ENCODE measurements at places on chromosomes 5 and 9.

DNA sequence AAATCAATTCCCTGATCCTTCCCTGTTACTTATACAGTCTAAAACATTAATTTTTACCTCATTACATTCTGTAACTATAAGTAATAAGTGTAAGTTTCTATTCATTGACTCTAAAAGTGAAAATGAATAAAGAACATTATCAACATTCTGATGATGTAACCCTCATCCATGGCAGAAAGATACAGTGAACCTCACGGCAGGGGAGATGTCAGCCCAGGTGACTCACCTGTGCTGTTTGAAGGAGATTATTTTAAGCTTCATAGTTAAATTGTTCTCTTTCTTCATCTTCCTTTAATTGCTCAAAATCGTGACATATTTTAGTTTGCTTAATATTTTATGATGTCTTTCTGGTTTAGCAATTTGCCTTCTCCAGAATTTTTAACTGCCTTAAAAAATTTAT, 268.1 kb downstream of the FSTL4 start:
- no peak for DNase-seq

DNA sequence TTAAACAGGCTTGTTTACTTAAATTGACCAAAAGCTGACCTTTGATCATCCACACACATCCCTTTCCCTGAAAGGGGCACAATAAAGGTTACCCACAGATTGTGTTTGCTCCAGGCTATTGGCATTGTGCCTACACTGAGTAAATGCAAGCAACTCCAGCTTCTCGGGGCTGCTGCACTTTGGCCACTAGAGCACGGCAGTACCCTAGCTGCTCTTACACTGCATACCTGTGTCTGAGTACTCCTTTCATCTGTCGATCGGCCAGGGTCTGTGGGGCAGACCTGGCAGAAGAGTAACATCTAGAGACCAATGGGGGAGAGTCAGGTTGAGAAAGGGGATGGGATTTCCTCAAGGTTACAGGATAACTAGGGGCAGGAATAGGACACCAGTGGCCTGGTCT, 281.9 kb upstream of the NMUR2 start:
- no peak for DNase-seq

DNA sequence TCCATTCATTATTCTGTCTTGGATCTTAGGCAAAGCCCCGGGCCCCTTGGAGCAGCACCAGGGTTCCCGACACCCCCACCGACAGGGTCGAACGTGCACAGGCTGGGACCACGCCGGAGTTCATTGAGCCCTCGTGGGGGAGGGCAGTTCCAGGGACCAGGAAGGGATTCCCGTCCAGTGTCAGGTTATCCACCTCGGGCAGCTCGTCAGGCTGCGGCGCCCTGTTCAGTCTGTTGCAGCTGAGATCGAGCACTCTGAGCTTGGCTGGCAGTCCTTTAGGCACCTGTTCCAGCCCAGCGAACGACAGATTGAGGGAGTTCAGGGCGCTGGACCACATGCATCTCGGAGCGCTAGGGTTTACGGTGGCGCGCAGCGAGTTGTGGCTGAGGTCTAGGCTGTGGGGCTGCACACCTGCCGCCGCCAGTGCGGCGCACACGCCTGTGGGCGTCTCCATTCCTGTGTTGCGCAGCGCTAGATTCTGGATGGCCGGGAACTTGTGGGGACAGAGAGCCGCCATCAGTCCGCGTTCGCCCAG, 1.1 kb downstream of the CD14 start:
- DNase-seq: no peak

DNA sequence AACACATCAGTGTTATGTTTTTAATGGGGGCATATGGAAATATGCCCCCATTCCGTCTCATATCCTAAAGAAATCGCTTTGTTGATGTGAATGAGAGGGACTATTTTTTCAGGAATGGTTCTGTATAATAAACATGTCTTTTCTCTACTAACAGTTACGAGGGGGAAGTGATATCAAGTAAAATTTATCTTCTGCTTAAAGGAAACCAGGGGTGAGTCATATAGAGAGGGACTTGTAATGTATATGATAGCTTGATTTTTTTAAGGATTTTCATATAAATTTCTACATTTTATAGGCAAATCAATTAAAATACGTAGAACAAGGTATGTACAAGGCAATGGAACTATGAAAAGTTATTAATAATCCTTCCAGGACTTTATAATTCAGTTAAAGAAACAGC, 207.1 kb downstream of the SEMA5A start:
- DNase-seq: no peak

DNA sequence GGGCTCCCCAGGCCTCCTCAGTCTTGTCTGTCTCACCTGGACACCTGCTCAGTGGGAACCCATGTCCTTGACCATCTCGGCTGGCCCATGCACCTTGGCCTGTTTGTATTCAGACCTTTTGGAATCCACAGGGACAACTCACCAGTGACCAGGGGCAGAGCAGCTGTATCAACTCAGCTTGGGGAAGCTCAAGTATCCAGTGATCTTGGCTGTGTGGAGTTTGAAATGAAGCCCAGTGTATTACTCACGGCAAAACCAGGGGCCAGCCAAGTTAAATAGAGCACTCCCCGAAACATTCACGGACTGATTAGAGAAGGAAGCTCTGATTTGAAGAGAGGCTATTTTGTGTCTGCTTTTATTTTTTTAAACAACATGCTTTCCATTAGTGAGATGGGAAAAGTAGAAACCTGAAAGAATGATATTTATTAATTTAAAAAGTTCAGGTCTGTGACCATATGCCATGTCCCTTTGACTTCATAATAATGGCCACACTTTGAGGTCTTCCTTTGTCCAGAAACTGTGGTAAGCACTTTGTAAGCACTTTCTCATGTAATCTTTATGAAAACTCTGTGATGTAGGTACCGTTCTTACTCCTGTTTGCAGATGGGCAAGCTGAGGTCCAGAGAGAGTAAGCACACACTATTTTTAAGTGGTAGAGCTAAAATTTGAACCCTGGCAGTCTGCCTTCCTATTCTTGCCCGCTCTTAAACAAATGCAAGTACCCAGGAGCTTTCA, 656.5 kb downstream of the BNC2 start:
- no peak for DNase-seq

GRCh38 chr5:126769703-126770102, 7.2 kb upstream of the LMNB1 start:
- no peak for DNase-seq

DNA sequence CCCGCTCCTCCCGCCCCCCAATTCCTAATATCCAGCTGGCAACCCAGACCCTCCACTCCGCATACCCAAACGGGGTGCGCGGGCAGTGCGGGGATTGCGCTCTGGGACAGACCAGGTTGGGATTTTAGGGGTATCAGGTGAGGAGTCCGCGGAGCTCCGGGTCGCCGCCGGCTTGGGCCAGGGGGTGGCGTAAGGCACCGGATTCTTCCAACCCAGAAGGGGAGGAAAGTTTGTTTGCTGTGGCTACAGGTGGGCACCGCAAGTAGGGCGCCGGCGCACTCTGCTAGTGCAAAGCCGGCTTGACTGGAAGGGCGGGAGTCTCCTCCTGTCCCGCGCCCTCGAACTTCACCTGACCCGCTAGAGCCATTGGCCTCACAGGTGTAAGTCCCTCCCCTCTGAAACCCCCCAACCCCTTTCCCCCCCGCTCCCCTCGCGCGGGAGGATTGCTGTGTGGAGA, 709 bp downstream of the IQGAP2 start:
- DNase-seq: peak; percentile 30

GRCh38 chr9:136204145-136204805, 653 bp downstream of the LHX3 start:
- no peak for DNase-seq

- no peak for DNase-seq
Observed at GRCh38 chr9:94903961-94904421, 177.5 kb downstream of the AOPEP start.

- DNase-seq: no peak
Observed at GRCh38 chr9:89477384-89477783, 20.5 kb downstream of the SEMA4D start.

DNA sequence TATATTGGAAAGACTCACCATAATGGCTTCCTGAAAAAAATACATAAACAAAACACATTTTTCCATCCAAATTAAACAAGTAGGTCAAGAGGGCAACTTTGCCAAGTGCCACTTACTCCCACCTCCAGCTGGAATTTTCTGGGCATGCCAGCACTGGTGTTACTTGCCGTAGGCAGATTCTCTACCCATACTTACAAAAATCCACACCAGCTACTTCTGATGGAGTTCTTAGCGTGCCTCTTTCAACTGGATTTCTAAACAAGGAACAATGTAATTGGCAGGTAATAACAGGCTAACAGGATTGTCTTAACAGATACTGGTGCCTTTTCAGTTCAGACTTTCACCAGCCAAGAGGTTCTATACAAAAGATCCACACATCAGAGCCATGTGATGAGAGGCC, 301.4 kb downstream of the MLLT3 start:
- no peak for DNase-seq

GRCh38 chr9:121059998-121060636, 10.0 kb upstream of the C5 start:
- DNase-seq: no peak

- no peak for DNase-seq
Observed at GRCh38 chr5:40210694-40211093, 469.0 kb upstream of the PTGER4 start.

- DNase-seq: no peak
Observed at GRCh38 chr9:131815970-131816873, 76.3 kb upstream of the RAPGEF1 start.

- DNase-seq: no peak
Observed at GRCh38 chr5:139808481-139809330, 13.1 kb downstream of the PSD2 start.

GRCh38 chr9:92977279-92977678, 30.0 kb downstream of the FGD3 start:
- DNase-seq: no peak

DNA sequence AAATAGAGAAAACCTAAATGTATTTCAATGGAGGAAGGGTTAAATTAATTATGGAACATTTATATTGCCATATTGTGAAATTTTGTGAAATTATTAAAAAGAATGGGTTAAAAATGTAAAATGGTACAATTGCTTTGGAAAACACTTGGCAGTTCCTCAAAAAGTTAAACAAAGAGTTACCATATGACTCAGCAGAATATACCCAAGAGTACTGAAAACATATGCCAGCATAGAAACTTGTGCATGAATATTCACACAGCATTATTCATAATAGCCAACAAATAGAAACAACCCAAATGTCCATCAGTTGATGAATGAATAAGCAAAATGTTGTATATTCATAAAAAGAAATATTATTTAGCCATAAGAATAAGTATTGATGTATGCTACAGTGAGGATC, 181.0 kb upstream of the MAST4 start:
- no peak for DNase-seq

DNA sequence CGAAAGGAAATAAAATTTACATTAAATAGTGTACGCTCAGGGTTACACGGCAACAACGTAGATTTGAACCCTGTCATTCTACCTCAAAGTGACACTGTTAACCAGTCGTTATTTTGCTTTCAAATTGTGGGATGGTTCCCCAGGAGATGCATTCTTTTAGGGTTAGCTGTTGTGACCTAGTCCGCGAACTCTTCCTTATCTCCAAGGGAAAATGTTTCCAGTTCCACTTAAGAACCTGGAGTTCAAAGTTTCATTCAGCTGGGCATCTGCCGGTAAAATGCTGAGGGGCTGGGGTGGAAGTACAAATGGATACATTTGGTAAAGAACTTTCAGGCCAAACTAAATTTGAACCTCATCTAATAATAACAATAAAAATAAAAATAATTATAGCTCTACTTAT, 264.6 kb downstream of the NR3C1 start:
- no peak for DNase-seq

DNA sequence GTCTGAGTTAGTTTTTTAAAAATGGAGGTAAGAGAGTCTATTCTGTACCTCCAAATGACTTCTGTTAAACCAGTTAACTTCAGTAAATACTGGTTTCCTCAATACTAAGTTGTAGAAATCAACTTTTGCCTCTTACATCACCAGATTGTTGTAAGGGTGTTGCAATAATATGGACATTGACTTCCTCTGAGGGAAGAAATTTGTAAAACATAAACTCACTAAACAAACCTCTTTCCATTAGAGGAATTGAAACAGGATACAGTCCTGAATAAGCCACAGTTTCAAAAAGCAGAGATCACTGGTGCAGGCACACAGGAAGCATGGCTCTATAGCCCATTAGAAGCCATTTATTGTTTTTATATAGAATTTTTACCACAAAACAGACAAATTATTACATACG, 32.7 kb upstream of the SLCO6A1 start:
- DNase-seq: no peak
